ENCODE measurements at places on chromosomes 12 and 14.

DNA sequence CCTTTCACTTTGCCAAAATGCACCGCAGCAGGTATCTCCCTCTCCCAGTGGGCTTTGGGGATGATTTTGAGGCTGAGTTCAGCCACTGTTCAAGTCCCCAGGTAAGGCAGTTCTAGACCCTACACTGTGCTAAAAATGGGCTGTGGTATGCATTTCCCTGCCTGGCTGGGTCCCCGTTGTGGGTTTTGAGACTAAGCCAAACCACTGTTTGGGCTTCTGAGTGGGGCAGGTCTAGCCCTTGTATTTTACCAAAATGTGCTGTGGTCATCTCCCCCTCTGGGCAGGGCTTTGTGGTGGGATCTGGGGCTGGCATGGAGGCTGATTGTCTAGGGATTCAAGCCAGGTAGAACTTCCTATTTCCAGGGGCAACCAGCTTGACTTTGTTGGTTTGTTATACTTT lies 13.6 kb upstream of the OR4Q3 start:
- no peak for DNase-seq

DNA sequence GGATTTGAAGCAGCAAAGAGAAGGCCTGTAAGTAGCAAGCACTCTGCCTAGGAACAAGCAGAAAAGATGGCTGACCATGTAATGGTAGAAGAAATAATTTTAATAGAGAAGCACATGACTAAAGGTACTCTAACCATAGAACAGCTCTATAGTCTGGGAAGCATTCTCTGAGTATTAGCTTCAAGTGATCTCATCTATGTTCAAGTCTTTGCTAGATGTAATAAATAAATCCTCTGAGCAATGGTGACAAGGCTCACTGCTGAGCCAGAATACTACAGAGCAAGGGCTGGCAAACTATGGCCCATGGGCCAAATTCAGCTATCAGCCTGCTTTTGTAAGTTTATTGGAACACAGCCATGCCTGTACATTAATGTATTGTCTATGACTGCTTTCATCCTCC lies 84.8 kb downstream of the PEBP1 start:
- DNase-seq = no peak

GRCh38 chr14:89236851-89237250 lies 180.2 kb downstream of the FOXN3 start:
- DNase-seq = no peak

GRCh38 chr12:120534703-120535655 lies 823 bp downstream of the RNF10 start:
- DNase-seq = no peak

- no peak for DNase-seq
Observed at GRCh38 chr12:62146318-62146717, 113.9 kb upstream of the USP15 start.

DNA sequence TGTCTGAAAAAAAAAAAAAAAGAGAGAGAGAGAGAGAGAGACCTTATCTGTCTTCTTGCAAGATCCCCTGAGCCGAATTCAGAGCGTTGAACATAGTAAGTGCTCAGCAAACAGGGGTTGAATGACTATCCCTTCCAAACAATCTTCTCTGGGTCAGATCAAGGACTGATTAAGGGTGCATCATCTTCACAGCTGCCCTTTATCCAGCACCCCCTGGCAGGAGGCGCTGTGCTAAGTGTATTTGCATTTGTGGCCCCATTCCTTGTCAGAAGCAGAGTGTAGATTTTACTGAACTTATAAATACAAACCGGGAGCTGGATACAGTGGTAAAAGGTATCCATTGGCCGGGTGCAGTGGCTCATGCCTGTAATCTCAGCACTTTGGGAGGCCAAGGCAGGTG lies 8.8 kb upstream of the TRPV4 start:
- DNase-seq = no peak

GRCh38 chr12:77816196-77816595 lies 14.5 kb upstream of the NAV3 start:
- DNase-seq = no peak

- no peak for DNase-seq
Observed at GRCh38 chr12:106673141-106673540, 90.3 kb downstream of the RFX4 start.

GRCh38 chr12:121439715-121440114 lies 39.8 kb downstream of the RNF34 start:
- no peak for DNase-seq

DNA sequence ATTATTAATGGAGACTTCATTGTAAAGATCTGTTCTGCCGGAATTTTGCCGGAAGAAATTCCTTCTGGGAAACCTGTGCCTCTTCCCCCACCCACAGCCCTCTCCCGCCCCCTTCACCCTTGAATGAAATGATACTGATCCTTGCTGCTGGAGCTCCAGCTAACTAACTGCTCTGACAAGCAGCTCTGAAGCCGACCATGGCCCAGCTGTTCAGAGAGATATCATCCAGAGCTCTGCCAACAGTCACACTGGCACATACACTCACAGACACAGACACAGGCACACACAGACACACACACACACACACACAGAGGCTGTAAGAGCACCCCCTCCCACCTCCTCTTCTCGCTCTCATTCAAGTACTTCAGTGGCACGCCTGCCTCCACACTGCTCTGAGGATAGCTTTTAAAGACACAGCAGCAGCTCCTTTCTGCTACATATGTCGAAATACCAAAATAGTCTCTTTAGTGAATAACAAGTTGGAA lies 88.6 kb downstream of the R3HDM2 start:
- no peak for DNase-seq

DNA sequence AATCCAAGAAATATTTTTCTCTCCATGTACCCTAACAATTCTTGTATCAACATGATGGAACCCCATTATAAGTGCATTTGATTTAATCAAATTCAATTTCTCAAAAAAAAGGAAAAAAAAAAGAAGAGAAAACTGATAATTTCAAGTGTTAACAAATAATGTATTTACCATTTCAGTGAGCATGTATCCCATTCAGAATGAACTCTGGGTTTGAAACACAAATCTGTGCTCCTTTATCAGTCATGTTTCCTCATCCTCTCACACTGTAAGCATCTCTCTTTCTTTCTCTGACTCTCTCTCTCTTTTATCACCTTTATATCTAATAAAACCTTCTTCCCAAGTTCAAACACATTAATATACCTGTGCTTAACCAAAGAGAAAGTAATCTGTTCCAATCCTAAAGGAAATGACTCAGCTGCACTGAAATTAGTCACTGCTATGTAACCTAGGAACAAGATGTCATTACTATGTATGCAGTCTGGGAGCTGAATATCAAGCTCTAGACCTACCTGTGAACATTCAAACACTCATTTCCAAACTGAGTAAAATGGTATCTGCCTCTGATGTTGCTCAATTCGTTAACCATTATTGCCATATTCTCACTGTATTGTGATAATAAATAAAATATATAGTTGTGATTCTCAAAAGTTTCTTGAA lies 135.0 kb upstream of the LRIG3 start:
- no peak for DNase-seq
